ENCODE measurements at places on chromosomes 12 and 14. TPM values are rescaled to one million over a fixed set of nuclear protein-coding genes. Genes with fewer than 3 reads are reported as not detected.
A peak's percentile ranks its signal among the peaks of the same experiment; 100 is the strongest.

PTPN6 gene
- total RNA-seq = 14.7 TPM

INHBE gene
- total RNA-seq = not detected

DNA sequence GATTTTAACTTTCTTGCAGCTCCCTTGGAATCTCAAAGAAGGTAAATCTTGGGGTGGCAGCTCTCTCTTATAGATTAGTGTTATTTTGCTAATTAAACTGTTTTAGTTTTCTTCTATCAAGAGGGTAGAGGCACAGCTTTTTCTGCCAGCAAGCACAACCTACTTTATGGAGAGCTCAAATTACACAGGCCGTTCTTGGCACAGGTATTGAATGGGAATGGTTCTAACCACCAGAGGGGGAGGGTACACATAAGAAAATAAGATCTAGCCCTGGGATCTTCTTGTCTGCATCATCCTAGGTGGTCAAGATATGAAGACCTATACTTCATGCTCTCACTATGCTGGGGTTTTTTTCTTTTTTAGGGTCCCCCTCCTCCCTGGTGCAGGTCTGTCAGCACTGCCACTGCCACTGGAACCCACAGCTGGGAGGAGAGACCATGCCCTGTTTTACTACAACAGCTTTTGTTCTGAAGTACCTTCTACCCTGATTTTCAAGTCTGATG is 48.6 kb upstream of the STAC3 start:
- no peak for DNase-seq

- DNase-seq = peak; percentile 94
Observed at GRCh38 chr14:60222820-60223219, 26.2 kb upstream of the PPM1A start.

DNA sequence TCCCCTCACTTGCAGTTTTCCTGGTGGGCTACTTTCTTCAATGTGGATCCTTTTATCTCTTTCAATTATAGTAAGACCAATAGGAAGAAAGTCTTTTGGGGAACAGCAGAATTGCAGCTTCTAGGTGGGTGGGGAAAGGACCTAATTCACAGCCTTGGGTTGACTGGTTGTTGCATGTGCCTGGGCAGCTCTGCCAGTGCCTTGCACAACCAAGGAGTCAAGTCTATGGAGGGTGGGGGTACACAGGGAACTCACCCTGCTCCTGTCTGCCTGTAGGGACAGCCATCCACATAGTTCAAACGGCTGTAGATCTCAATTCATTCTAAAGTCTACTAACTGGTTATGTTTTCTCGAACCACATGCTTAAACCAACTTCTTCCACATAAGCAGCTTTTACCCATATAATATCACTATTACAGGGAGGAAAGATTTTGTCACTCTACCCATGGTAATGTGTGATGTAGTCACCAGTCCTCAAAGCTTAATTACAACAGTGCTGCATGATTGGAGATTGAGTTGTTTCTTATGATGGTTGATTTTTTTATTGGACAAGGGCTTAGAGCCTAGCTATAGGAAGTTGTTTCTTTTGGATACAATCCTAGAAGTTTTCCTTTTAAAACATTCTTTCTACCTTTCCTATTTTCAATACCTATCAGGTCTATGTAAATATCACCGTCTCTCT is 117.7 kb upstream of the FRMD6 start:
- no peak for DNase-seq

TAS2R8 gene
- total RNA-seq = not detected

SPTSSA gene
- 17.1 TPM for total RNA-seq

GRCh38 chr12:108389544-108389943 is 50.4 kb upstream of the CMKLR1 start:
- no peak for DNase-seq
